ENCODE measurements at places on chromosomes 7 and 10. TPM values are rescaled to one million over a fixed set of nuclear protein-coding genes. Genes with fewer than 3 reads are reported as not detected.

DNA sequence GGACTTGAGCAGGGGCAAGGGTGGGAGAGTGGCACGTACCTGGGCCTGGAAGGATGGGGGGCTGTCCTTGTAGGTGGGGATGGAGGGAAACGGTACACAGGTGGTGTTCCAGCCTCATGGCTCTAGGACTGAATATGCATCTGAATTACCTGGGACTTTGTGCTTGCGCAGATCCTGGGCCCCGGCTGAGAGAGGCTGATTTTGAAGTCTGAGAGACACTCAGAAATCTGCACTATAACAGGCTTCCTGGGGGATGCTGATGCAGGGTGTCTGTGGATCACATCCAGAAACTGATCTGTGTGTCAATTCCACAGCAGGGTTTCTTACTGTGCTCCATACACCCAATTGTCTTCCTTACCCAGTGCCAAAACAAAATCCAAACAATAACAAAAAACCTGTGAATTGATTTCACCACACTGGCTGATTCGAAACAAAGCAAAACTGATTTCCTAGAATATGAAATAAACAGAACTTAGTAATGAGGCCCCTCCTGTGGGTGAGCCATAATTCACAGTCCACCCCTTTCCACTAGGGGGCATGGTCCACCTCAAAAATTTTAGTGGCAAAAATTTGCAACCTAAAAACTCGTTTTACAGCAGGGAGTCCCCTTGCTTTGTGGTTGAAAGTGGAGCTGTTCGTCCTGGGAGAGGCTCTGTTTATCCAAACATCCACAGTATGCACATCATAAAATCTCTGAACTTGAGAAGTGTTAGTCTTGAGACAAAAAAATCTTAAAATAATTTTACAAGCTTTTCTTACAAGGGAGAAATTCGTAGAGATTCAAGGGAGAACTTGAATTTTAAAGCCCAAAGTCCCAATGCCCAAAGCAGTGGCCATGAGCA is 32.0 kb upstream of the PLEKHA1 start:
- DNase-seq = peak; percentile 51

DNA sequence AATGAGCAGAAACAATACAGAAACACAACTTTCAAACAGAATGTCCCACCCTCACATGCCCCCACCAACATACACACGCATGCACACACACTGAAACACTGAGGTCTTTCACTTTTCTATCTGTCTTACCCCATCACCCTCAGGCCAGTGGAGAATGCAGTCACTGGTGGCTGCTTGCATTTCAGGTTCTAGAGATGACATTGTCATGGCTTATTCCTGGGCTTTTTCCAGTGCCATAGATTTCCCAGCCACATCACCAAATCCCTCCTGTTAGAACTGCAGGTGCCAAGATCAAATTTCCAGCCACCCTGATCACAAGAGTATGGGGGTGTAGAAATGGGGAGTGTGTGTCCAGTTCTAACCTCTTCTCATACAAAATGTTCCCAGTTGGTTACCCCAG is 68.4 kb downstream of the CACNA2D1 start:
- no peak for DNase-seq

DNA sequence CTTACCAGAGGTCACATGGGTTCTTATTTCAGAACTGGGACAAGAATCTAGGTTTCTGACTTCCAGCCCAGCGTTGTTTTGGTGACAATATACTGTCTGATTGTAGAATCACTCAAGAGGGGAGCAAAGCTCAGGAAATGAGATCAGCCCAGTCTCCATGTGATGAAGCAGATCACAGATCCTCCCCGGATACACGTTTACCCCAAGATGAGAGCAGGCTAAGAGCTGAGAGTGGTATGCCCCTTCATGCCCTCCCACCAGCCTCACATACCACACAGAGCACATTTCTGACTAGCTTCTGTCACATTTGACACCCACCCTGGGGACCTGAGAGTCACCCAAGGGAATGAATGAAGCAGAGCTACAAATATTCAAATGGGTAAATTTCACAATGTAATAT is 27.1 kb upstream of the PRKCQ start:
- no peak for DNase-seq

DNA sequence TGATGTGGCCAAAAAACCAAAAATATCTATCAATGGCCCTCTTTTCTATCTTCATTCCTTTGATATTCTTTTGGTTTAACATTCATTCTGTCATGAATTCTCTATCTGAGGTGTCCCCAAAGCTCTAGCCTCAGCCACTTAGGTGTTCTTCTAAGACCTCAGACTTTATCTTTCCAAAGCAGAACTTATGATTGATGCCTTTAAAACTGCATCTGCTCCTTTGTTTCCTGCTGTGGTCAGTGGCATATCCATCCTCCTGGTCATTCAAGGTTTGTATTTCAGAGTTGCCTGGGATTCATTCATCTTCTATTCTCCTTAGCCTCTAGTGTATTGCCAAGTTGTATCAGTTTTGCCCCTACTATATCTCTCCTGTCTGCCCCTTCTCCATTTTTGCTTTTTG is 30.6 kb downstream of the FHIP2A start:
- no peak for DNase-seq

DNA sequence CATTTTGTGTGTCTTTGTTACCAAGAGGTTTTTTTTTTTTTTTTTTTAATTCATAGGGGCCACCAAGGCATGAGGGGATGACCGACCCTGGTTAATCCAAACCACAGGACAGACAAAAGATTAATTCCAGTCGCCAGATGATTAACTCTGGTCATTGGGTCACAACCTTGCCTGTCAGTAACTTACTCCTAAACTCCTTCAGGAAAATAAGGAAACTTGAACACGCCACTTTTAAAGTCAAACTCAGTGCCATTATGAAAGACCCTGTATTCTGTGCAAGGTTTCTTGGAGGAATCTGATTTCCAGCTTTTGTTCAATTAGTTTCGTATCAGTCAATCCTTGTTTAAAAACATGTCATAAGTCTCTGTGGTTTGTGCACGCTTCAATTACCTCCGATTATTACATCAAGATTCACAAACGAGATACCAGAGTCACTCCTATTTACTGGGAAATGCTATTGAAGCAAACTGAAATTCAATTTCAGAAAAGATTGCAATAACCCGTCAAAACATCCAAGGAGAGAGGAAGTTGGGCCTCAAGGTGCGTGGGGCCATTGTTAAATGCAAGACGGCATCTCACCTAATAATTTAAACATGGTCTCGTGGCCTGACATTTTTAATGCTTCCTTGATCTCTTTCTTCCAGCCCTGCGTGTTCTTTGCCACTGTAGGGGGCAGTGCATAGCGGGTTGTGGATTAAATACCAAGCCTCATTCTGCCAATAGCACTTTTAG is 44.0 kb downstream of the NRP1 start:
- DNase-seq = no peak

GRCh38 chr7:11934796-11935195 is 102.8 kb upstream of the THSD7A start:
- no peak for DNase-seq

DNA sequence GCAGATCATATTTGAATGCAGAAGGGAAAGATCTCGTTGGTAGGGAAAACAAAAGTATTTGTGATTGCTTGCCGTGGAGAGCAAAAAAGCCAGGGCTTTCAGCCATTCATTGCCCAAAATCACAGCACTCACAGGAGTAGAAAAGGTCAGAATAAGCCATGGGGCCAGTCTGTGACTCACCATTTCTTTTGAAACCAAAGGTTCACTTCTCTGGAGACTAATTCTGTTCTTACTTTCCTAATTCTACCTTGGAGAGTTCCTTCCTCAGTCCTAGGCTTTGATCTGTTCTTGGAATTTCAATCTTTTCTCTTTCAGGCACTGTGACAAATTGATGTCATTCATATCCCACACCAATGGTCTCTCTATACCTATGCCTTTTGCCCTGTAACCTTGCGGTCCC is 54.1 kb upstream of the FAM180A start:
- peak; percentile 20 for DNase-seq

- no peak for DNase-seq
Observed at GRCh38 chr10:128642023-128642422, 515.8 kb upstream of the MKI67 start.

DNA sequence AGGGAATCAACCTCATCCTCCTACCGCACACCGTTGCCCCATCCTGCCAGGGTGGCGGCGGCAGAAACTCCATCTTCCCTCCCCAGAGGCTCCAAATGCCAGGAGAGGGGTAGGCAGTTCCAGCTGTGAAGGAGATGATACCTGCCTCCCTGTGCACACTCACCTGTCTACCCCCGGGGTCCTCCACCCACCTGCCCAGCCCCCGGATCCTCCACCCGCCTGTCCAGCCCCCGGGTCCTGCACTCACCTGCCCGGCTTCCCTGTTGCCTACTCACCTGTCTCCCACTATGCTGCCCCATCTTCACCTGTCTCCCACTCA is 13.4 kb upstream of the DNAAF5 start:
- DNase-seq = no peak

GRCh38 chr10:130430291-130430690 is 294.1 kb downstream of the GLRX3 start:
- no peak for DNase-seq

DNA sequence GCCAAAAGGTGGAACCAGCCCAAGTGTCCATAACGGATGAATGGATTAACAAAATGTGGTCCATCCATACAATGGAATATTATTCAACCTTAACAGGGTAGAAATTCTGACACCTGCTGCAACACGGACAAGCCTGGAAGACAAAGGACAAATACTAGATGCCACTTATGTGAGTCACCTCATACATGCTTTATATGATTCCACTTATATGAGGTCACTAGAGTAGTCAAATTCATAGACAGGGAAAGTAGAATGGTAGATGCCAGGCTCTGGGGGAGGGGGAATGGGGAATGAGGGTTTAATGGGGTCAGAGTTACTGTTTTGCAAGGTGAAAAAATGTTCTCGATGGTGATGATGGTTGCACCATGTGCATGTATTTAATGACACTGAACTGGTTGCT is 34.0 kb upstream of the CYTH3 start:
- DNase-seq = no peak

The OR2A12 gene
- polyA plus RNA-seq = not detected

The FAM24B gene
- polyA plus RNA-seq = 0.94 TPM

The TBC1D12 gene
- polyA plus RNA-seq = 5.3 TPM

The CCDC172 gene
- polyA plus RNA-seq = not detected

The HPS1 gene
- 101 TPM for polyA plus RNA-seq

The ASB4 gene
- not detected for polyA plus RNA-seq
